Pancreas (tissue), 10 donors: ENCODE measurements at places on chromosomes 6 and 20. TPM values are rescaled to one million over a fixed set of nuclear protein-coding genes. Genes with fewer than 3 reads are reported as not detected.

- peak; percentile 78 for DNase-seq
These were observed 223.6 kb upstream of the CITED2 start for GRCh38 chr6:139597771-139598755.

DNA sequence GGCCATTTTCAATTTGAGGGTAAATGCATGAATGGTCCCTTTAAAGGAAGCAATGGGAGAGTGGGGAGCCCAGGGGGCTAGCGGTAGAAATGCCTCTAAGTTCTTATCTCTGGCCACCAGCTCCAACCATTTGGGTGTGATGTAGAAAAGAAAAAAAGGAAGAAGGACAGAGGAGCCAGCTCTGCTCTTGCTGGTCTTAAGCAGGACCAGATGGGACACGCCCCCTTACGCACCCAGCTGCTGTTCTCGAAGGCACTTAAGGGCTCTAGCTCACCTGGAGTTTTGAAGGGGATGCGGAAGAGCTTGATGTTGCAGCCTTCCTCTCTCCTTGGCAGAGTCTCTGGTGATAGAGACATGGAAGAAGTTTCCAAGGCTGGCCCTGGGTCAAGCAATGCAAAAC is 59.5 kb upstream of the RNF144B start:
- DNase-seq: no peak

- DNase-seq: no peak
These were observed 228.6 kb downstream of the FNDC1 start for GRCh38 chr6:159397753-159398152.

- DNase-seq: peak; percentile 38
These were observed 230.1 kb downstream of the PREX1 start for GRCh38 chr20:48597521-48598302.

- no peak for DNase-seq
These were observed 277.6 kb downstream of the CLIC5 start for GRCh38 chr6:45738057-45738455.

The SLC22A2 gene
- polyA plus RNA-seq: not detected

The WFDC12 gene
- polyA plus RNA-seq: not detected

The CABLES2 gene
- 2.9 TPM for polyA plus RNA-seq

The LRRC1 gene
- 7.2 TPM for polyA plus RNA-seq

The NT5DC1 gene
- polyA plus RNA-seq: 10.1 TPM
